RPMI7951 (cell line): ENCODE measurements at places on chromosomes 6 and 20. TPM values are rescaled to one million over a fixed set of nuclear protein-coding genes. Genes with fewer than 3 reads are reported as not detected.

GRCh38 chr20:30811885-30812671, 445.4 kb upstream of the DEFB115 start:
- peak; percentile 48 for DNase-seq

DNA sequence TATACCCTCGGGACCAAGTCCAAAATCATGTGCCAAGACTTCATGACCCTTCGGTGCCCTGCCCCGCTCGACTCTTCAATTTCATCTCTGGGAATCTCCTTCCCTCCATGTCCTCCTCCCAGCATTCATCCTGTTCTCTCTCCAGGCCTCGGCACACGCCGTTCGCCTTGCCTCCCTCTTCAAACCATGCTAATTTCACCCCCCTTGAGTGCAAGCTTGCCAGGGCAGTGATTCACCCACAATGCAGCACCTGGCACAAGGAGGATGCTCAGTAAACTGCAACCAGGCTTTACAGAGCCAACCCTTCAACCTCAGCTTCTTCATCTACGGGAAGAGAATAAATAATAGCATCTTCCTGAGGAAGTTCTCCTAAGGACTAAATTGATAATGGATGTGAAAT, 4.1 kb downstream of the KCNS1 start:
- DNase-seq: no peak

- DNase-seq: peak; percentile 43
These were observed 30.4 kb downstream of the KCNQ2 start for GRCh38 chr20:63442100-63442493.

GRCh38 chr6:147216915-147217314, 12.7 kb downstream of the STXBP5 start:
- no peak for DNase-seq

- DNase-seq: no peak
These were observed 10.6 kb downstream of the PDYN start for GRCh38 chr20:1983301-1983700.

DNA sequence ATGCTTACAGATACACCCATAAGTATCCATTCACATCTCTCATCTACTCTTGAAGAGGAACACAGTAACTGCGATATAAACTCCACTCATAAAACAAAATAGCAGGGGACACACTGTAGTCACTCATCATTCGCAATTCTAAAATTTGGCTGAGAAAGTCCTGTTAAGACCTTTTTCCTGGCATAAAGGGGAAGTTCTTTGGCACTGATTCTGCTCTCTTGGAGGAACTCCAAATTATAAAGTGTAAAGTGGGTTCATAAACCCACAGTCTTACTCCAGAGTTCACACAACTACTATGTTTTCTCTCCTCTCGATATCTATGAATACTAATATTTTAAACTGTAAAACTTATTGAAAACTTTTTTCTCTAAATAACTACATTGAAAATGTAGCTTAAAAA, 80.6 kb downstream of the ADGB start:
- DNase-seq: no peak

- DNase-seq: no peak
These were observed 94.3 kb downstream of the TCP11 start for GRCh38 chr6:35046862-35047261.

DNA sequence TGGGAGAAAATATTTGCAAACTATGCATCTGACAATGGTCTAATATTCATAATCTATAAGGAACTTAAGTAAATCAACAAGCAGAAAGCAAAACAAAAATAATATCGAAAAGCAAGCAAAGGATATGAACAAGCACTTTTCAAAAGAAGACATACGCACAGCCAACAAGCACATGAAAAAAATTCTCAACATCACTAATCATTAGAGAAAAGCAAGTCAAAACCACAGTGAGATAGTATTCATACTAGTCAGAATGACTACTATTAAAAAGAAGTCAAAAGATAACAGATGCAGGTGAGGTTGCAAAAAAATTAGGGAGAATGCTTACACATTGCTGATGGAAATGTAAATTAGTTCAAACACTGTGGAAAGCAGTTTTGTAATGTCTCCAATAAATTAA, 410.2 kb downstream of the MMUT start:
- DNase-seq: no peak

- DNase-seq: peak; percentile 23
These were observed 48.1 kb upstream of the SLC17A4 start for GRCh38 chr6:25706314-25707014.

- DNase-seq: no peak
These were observed 45.2 kb downstream of the NEDD9 start for GRCh38 chr6:11187301-11187700.

- no peak for DNase-seq
These were observed 11.5 kb upstream of the SSR1 start for GRCh38 chr6:7324520-7324919.

DNA sequence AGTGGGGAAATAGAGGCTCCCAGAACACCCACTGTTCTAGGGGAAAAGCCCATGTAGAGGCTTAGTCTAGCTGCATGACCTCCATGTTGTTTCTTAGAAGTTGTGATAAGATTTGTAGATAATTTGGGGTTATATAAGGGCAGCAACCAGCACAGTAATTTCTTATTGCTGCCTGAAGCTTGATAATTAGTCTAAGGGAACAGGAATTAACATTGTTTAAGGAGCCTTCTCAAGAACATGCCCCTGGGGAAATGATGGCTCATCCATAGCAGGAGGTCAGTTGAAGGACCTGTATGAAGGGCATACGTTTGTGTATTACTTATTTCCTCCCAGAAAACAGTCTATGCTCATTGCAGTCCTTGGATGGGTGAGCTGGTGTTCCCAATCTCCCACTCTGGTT, 170.7 kb upstream of the SCGN start:
- DNase-seq: peak; percentile 15

GRCh38 chr6:94721459-94721858, 855.9 kb upstream of the MANEA start:
- DNase-seq: no peak

GRCh38 chr6:80186082-80186481, 79.6 kb downstream of the BCKDHB start:
- no peak for DNase-seq

DNA sequence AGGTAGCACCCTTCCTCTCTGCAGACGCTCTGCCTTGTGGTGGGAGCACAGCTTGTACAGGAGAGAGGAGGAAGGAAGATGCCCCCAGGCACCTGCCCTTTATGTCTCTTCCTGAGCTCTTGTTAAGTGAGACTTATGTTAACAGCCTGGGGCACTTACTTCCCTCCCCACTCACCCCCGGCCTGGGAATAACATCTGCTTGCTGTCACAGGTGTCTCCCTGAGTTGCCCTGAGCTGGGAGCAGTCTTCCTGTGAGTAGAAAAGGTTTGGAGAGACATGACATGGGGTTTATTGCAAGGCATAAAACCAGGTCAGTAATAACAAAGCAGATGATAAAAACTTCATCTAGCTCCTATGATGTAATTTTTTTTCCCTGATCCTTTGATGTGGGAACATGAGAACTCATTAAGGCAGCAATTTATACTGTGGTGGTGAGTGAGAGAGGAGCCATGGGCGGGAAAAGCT, 1.9 kb downstream of the SSTR4 start:
- DNase-seq: peak; percentile 28

GRCh38 chr6:1062786-1063545, 248.9 kb upstream of the FOXQ1 start:
- DNase-seq: no peak

DNA sequence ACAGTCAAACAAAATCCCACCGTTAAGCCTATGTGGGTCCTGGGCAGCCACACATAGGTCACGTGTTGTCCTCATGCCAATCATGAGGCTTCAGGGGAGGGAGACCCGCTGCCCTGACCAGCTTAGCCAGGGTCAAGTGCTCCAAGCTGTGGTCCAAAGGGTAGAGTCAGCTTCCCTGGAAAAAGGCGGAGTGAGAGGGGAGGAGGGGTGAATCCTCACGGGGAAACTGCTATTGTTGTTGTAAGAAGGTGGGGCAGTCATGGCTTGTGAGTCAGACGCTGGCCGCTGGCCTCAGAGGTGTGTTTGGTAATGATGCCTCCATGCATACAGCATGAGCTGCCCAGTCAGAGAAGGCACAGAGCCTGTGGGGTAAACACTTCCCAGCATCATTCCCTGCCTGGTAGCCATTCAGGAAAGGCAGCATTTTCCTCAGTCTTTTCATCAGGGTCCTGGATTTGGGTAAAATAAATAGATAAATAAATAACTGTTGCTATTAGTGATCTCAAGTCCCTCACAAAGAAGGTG, 8.7 kb downstream of the CST3 start:
- peak; percentile 72 for DNase-seq

DNA sequence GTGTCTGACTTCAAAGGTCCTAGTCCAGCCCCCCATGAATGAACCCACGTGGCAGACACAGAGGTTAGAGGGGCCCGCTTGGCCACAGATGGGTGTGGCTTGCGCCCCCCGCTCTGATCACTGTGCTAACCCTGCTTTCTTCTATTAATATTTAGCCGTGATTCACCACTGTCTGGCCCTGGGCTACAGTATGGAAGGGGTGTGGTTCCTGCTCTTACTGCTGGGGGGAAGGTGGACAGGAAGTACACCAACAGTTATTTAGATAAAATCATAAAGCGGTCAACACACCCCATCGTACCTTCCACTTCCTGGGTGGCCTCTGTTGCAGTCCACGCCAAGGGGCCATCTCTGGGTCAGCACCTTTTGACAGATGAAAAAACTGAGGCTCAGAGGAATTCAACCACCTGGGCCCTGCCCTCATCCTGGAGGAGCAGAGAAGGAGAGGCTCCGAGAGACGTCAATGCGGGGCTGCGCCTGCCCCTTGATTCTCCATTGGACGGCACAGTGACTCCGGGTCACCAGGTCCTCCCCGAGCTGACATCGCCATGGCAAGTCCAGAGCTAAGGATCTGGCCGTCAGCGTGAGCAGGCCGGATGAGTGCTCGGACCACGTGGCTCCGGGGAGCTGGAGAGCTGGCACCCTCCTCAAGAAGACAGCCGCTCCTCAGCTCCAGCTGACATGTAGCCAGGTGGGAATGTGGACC, 206.3 kb downstream of the PREX1 start:
- DNase-seq: peak; percentile 69

DNA sequence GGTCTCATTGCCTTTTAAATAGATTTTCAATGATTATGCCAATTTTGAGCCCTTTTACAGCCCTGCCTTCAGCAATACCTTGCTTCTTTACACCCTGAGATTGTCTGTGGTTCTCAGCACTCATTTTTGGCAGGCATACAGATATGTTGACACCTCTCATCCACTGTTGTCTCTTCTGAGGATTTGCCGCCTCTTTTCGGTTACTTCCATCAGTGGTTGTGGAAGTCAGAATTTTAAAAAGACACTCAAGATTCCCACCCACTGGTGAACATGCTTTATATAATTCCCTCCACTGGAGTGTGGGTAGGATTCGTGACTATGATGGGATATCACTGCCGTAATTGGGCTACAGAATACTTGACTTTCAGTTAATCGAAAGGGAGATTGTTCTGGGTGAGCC, 37.4 kb upstream of the KIF13A start:
- DNase-seq: no peak

GRCh38 chr6:95087394-95088097, 489.8 kb upstream of the MANEA start:
- peak; percentile 15 for DNase-seq

DNA sequence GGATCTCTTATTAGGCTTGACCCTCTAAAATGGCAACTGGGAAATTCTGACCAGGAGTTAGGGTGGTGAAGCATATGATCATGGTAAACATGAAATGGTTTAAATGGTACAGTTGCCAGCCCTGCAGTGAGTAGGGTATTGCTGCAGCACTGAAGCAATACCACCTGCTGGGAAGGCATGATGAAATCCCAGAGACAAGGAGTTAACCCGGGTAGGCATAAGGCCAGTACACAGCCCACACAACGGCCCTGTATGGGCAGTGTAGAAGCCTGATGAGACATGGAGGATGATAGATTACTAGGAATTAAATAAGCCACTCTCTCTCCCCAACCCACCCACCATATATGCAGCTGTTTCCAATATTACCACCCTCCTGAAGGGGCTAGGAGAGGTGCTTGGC, 197.4 kb upstream of the MOCS1 start:
- DNase-seq: no peak

GRCh38 chr20:50005471-50005981, 22.7 kb downstream of the SNAI1 start:
- no peak for DNase-seq

IPCEF1 gene
- under 0.01 and 0.59 TPM in 2 replicates for total RNA-seq

BNIP5 gene
- not detected in 2 replicates for total RNA-seq

TSHZ2 gene
- total RNA-seq: 0.12 TPM in 1 of 2 replicates, not detected in the other

TNNC2 gene
- 0.36 TPM in 1 of 2 replicates, not detected in the other for total RNA-seq

PPP1R14C gene
- total RNA-seq: not detected in 2 replicates

C6orf141 gene
- 0.20 and 0.60 TPM in 2 replicates for total RNA-seq

SAMD5 gene
- total RNA-seq: 0.10 and 0.24 TPM in 2 replicates

BPI gene
- 0.24 and 0.29 TPM in 2 replicates for total RNA-seq

MYLK4 gene
- 0.29 and 0.60 TPM in 2 replicates for total RNA-seq

CRISP2 gene
- total RNA-seq: not detected in 2 replicates

SLC26A8 gene
- not detected in 2 replicates for total RNA-seq

RGL2 gene
- total RNA-seq: 24.3 and 27.5 TPM in 2 replicates
